ENCODE measurements at places on chromosomes 1 and 21.
A peak's percentile ranks its signal among the peaks of the same experiment; 100 is the strongest.

GRCh38 chr1:67632811-67633655 lies 52.0 kb upstream of the GADD45A start:
- no peak for DNase-seq

- no peak for DNase-seq
Measured at GRCh38 chr1:45543581-45544417, 6.8 kb upstream of the AKR1A1 start.

DNA sequence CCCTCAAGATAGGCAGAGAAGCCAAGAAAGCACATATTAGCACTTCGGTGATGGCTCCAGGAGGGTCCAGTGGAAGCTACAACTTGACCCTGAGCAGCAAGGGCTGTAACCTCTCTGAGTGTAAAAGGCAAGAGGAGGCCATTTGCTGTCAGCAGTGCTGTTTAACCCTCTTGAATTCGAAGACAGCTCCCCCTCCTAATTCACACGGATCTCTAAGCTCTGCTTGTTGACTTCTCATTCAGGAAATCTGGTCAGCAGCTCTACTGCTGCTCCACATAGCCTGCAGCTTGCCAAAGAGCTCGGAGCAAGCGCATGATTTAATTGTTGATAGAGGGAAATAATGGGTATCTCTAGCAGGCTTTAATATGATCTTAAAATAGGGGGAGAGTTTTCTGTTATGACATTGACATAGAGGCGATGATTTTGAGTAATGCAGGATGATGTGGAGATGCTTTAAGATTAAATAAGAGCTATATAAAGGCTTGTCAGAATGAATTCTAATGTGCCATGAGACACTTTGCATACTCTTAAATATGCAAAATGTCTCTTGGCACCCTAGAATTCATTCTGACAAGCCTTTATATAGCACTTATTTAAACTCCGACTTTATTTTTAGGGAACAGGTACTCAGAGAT lies 79.4 kb upstream of the USH2A start:
- DNase-seq: no peak

DNA sequence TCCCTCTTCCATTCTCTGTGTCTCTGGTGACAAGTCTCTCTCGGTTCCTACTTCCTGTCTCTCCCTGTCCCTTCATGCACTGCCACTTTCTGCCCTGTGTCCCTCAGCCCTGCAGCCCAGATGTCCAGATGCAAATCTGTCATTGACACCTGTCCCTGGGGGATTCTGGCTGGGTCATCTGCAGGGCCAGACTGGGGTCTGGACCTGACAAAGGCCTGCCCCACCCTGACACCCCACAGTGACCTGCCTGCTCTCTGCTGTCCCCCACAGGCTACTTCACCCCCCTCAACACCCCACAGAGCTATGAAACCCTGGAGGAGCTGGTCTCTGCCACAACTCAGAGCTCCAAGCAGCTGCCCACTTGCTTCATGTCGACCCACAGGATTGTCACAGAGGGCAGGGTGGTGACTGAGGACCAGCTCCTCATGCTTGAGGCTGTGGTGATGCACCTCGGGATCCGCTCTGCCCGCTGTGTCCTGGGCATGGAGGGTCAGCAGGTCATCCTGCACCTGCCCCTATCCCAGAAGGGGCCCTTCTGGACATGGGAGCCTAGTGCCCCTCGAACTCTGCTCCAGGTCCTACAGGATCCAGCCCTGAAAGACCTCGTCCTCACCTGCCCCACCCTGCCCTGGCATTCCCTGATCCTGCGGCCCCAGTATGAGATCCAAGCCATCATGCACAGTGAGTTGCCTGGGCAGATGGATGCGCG lies 7.2 kb downstream of the THEMIS2 start:
- no peak for DNase-seq

- no peak for DNase-seq
Measured at GRCh38 chr1:198273748-198274295, 117.0 kb downstream of the NEK7 start.

- no peak for DNase-seq
Measured at GRCh38 chr1:24912376-24913273, 17.5 kb downstream of the RUNX3 start.

DNA sequence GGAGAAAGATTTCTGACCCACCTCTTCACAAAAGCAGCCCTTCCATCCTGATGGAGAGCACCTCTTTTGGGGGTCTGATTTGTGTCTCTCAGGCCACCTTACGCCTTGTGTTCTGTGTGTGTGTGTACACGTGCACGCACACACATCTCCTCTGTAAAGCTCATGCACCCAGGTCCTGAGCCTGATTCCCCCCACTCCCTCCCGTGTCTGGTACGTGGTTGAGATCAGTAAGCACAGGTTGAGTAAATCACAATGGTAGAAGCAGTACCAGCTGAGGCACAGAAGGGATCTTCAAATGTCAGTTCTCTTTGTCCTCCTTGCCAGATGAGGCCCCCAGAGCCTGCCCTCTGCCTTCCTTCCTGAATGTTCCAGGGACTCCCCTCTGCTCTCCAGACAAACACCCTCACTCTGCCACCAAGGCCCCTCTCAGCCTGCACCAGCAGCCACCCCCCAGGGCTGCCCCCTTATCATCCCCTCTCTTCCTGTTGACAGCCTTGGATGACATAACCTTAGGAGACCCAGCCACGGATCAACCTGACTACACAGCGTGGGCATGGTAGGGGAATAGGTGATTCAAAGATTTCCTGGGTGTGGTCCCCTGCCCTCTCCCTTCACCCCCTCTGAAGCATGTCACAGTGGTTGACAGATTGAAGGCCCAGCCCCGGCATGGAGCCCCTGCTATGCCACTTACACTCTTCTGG lies 112.8 kb downstream of the HIVEP3 start:
- DNase-seq: no peak

DNA sequence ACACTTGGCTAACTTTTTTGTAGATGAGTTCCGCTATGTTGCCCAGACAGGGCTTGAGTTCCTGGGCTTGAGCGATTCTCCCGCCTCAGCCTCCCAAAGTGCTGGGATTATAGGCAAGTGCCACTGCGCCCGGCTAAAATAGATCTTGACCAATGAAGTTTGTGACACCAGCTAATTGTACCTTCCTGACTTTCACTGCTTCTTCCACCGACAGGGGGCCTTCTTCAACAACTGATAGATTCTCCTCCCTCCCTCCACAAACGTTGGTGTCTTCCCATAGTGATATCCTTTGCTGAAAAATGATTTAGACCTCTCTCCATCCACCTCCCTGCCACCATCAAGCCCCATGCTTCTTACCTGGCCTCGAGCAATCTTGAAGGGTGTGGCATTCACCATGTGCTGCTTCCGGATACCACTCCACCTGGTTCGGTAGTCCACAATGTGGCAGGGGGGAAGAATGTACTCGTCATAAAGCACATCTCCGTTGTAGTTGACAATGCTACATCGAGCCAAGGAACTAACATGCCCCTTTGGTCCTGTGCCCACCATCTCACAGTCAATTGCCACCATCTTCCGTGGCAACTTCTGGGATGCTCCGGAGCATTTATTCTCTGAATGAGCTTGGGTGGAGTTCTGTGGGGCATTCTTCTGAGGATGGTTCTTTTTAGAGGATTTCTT lies 1.6 kb upstream of the METTL25B start:
- DNase-seq: peak; percentile 71

GRCh38 chr21:31905503-31906451 lies 33.0 kb downstream of the HUNK start:
- no peak for DNase-seq

GRCh38 chr1:108686614-108687313 lies 5.3 kb upstream of the PRPF38B start:
- DNase-seq: no peak

- no peak for DNase-seq
Measured at GRCh38 chr1:63794939-63795378, 21.1 kb downstream of the ROR1 start.

- DNase-seq: no peak
Measured at GRCh38 chr1:89356658-89357400, 7.0 kb upstream of the GBP6 start.

DNA sequence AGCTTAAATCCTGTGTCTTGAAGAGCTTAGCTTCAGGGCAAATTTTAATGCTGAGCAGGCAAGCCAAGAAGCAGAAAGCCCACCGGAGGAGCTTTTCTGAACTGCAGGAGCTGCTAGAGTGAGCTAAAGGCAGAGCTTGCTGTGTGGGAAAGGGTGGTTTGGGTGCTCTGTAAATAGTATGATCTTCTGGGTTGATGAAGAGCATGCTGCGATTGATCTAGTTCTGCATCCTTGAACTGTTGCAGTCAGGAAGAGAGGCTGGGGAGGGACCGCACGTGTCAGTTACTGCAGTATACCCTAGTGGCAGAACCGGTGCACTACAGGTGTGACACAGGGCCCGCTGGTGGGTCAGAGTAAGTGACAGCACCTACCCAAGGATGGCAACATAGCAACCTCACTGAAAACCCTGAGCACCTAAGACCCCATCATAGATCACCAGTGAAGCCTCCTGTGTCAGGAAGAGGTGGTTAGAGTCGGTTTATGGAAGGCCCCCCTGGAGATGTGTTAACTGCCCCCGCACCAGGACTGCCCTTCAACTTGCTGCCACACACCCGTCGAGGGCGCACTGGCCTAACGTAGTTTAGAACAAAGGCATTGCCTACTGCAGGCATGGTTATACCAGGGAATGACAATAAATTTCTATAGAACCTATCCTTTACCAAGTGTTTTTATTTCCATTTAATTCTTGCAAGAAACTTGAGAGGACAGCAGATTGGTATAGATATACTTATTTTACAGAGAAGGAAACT lies 146.0 kb upstream of the KIAA0040 start:
- peak; percentile 74 for DNase-seq

- no peak for DNase-seq
Measured at GRCh38 chr1:33876970-33877650, 13.2 kb downstream of the HMGB4 start.

DNA sequence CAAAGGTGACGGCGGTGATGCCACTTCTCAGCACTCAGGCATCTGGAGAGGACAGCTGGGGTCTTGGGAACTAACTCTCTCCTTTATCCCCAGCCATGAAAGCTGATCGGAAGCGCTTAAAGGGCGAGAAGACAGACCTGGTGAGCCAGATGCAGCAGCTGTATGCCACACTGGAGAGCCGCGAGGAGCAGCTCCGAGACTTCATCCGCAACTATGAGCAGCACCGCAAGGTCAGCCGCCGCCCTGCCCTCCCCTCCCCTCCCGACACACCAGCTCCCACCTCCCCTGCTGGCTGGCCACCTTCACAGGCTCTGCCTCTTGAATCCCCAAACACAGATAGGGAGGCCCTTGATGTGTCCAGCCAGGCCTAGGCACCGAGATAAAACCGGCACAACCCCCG lies 118.9 kb upstream of the TMEM51 start:
- no peak for DNase-seq

DNA sequence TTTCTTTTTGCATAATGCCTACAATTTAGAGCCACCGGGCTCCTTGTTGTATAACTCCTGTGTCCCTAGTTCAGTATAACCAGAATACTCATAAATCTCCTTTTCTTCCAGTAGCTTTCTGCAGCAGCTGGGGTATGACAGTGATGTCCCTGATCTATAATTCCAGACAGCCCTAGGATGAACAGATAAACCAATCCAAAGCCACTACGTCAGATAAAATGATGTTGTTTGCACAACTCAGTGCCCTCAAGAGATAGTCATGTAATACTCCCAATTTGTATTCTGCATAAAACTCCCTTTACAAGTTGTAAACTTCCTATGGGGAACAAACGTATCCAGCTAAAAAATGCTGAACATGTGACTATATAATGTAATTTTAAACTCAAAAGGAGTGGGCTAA lies 44.7 kb downstream of the ZNF326 start:
- no peak for DNase-seq

GRCh38 chr1:117365350-117366176 lies 1.7 kb upstream of the MAN1A2 start:
- DNase-seq: no peak

DNA sequence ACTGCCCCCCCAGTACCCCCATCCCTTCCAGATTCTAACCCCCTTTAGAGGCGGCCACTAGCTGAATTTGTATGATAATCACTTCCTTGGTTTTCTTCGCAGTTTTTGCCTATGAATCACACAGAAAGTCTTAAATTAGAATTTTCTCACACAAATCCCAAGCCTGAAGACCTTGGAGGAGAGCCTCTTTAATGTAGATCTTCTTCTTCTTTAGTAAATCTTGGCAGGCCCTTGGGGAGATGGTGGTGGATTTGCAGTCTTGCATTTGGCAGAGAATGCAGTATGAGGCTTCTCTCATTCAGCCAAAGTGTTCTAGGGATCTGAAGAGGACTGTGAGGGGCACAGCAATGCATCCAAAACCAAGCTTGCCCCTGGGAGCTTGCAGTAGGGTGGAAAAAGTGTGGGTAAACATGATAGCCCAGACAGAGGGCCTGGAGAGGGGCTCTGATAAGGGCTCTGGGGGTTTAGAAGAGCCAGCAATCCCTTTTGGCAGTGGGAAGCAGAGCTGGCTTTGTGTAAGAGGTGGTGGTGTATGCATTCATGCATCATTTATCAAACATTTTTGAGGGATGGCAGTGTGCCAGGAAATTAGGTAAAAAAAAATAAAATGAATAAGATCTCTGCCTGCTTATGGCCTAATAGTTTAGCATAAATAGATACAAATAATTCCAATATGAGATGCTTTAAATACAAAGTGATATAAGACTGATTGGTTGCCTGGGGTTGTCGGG lies 7.7 kb upstream of the CDC42 start:
- DNase-seq: no peak

DNA sequence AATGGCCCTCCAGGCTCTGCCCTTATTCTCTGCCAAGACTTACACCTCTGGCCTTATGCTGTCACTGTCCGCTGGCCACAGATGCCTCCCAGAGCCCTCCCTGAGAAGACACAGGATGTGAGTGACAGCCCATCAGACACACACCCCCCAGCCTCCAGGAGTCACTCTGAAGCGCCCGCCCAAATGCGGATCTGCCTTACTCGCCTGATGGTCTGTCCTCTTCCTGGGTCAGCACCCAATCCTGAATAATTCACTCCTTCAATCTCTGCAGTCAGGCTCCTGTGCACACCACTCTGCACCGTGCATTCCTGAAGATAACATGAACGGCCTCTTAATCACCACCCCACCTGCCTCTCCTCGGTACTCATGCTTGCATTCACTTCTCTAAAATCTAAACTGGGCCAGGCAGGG lies 14.7 kb downstream of the CLSTN1 start:
- DNase-seq: no peak

DNA sequence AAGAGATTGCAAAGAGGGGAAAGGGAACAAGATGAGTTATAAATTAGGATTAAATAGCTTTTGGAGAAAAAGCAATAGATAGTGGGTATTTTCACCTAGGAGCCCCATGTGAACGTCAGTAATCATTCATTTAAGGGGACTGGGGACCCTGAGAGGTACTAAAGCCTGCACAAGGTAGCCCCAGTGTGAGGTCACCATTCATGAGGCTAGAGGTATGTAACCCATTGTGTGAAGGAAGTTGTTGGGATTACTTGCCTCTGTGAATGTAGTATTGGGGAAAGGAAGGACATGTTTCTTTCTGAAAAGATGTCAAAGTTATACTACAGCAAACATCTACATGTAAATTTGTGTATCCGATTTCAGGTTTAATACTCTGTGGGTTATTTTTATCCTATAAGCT lies 276.8 kb downstream of the TBX15 start:
- no peak for DNase-seq

GRCh38 chr1:86218859-86219258 lies 62.3 kb upstream of the COL24A1 start:
- DNase-seq: no peak

Data from HEK293T (cell line).